ENCODE measurements at places on chromosomes 3 and 15.

GRCh38 chr3:56025326-56025725, 442.9 kb downstream of the ERC2 start:
- no peak for DNase-seq

DNA sequence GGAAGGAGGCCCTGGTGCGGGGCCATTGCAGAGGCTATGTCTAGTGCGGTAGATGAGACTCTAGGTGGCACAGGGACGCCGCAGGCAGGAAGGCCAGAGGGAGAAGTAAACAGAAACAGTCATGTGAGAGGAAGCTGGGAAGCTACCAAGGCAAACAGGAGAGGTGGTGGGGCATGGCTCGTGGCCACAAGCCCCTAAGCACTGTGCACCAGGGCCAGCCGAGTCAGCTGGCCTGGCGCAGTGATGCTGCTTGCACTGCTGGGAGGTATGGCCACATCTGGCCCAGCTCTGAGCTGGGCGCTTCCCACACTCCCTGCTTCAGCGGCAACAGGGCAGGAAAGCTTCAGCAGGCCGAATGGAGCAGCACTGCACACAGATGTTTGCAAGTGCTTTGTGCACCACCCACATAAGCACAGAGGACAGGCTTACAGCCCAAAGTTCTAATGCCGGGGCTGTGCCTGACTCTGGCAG, 76.6 kb downstream of the SRGAP3 start:
- no peak for DNase-seq

DNA sequence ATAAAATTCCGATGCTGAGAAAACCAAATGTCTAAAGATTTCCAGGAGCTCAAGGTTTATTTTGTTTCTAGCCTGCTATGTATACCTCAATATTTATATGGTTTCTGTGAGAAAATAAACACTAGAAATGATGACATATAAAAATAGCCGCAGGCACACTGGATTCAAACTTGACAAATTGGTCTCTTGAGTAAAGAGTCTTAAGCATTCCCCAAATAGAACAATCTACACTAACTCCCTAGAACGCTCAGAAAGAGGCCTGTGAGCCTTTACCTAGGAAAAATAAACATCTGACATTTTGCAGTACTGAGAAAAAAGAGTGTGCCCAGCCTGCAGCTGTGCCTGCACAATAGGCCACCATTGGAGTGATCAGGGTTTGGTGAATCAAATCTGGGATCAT, 75.2 kb downstream of the NEK10 start:
- DNase-seq, result no peak

DNA sequence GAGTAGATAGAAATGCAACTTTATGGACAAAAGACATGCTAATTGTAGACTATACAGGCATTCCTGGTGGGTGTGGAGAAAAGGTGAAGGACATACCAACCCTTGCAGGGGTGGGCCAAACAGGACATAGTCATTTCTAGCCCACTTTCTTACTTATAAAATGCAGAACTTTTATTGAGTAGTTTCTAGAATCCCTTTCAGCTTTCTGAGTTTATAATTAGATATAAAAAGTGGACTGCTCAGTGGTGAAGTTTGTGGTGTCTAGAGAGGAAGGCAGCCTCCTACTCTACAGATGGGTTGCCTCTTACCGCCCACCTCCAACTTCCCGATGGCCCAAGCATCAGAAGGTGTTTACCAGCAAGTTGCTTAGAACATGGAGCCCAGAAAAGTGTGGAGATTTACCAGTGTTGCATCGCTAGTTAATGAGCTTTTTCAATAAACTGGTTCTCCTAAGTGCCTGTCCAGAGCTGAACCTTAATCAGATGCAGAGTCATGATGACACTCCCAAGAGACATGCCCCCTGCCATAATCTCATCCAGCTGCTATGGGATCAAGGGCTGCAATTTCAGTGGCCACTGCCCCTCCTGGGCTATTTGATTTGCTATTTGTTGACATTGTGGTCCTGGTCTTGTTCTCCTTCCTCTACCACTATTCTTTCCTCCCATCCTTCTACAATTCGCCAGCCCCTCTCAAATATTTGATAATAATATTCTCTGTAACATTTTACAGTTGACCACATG, 77.5 kb upstream of the STRIT1 start:
- DNase-seq, result no peak

GRCh38 chr3:159280386-159281191, 478.7 kb downstream of the MFSD1 start:
- no peak for DNase-seq

GRCh38 chr15:50224606-50225005, 40.9 kb downstream of the HDC start:
- peak; percentile 24 for DNase-seq

GRCh38 chr3:129536804-129537203, 6.2 kb upstream of the H1-8 start:
- no peak for DNase-seq

DNA sequence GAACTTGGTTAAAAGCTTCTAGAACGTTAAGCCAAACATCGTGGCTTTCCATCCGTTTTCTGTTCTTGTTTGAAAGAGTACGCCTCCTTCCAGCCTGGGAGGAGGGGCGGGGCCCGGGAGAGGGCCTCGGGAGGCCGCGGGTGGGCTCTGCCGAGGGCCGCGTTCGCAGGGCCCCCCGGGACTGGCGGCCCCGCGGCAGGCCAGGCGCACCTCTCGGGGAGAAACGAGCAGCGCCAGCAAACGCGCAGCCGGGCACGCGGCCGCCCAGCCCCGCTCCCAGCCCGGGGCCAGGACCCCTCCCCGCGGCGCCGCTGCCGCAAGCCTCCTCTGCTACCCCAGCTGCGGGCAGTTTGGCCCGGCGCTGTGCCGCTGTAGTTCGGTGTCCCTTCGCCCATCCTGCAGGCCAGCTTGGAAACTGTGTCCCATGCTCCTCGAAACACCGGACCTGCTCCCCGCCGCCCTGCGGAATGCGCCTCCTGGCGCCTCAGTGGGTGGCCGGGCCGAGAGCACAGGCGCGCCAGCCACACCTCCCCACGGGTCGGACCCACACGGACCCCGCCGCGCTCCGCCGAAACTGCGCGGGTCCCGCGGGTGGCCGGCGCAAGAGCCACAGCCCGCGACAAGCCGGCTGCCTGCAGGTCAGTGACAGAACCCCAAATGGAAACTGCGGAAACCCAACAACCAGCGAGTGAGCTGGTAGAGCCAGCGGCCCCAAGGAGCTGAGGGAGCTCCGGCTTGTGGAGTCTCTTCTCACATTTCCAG, 2.3 kb downstream of the OCA2 start:
- DNase-seq, result no peak

GRCh38 chr3:182905623-182906022, 74.7 kb downstream of the DCUN1D1 start:
- no peak for DNase-seq

DNA sequence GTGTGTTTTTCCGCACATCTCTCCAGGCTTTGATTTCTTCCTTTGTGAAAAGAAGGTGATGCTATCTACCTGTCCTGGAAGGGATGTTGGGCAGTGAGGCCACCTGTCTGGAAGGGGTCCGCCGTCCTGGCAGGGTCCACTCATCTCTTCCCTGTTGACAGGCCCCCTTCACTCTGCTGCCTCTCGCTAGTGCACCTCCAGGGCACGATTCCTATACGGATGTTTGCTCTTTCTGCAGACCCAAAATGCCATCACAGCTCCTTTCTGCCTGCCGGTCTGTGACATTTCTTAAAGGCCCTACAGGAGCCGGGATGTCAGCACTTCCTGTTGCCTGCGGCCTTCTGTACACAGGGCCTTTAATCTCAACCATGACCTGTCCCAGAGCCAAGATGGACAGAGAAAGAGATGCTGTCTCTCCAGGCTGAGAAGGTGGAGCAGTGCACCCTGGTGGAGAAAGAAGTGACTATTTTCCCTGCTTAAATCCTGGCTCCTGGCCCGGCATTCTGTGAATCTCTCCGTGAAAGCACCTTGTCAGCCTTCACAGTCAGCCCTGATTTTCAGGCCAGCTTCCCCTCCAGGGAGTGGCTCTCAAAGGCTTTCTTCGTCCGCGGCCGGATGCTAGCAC, 7.4 kb downstream of the FAM3D start:
- peak; percentile 52 for DNase-seq

DNA sequence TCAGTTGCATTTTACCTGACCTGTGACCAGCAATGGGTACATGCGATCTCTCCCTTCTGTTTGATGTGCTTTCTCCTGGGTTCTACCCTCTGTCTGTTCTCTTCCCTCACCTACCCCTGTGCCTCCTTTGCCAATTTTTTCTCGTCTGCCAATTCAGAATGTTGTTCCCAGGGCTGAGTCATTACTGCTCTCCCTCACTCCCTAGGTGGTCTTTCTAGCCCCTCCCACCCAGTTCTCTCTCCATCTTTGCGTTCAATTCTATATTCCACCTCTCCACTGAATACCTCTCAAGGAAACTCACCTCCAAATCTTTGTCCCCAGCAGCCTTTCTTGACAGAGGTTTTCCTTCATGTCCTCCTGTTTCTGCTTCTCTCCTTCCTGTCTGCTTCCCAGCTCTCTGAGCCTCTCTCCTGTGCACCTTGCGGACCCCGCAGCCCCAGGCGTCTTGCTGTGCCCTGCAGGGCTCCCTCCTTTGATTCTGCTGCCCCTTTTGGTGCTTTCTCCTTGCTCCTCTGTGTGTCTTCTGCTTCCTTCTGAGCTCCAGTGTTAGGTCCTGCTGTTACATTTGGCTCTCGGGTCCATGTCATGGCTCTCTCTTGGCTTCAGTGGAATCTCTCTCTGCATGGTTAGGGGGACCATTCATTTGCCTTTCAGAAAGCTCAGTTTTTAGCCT, 398.2 kb upstream of the TPM1 start:
- peak; percentile 16 for DNase-seq

GRCh38 chr3:127422663-127423375, 135.0 kb upstream of the PRR20G start:
- no peak for DNase-seq

DNA sequence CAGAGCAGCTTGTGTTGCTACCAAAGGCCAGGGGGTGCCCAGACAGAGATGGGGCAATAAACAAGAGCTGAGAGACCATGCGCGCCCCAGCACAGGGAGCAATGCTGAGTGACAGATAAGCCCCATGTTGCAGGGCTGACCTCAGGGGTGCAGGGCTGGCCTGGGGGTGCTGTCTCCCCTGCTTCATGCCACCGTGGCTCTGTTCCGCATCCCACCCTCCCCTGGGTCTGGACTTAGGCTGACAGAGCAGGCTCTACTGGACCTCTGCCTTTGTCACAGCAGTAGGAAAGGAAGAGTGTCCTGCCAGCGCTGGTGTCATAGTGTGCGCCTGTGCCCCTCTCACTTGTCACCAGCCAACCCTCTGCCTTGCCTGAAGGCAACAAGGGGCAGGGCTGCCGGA, 67.4 kb upstream of the IQSEC1 start:
- DNase-seq, result no peak

DNA sequence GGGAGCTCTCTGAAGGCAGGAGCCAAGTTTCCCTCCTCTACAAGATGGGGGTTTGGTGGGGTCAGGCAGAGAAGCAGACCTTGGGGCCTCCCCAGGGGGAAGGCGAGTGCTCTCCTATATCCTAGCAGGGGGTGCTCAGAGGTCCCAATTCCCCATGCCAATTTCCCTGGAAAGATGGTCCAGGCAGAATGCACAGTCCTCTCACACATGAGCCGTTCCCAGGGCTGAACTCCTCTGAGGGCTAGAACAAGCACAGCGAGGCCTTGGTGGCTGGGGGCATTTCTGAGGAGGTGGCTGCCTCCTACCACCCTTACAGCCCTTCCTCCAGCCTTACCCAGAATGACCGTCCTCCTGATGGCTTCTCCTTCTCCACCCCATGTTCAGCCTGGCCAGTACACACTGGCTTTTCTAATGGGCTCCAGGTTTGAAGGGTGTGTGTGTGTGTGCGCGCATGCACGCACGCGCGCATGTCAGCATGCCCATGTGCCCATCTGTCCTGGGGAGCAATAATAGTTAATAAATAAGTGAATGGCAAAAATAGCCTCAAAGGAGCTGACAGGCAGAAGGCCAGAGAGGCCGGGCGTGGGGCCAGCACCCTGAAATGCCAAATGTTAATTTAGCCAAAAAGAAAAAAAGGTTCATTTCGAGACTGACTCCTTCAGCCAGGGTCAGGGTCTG, 24.4 kb downstream of the ADCY5 start:
- DNase-seq, result no peak

DNA sequence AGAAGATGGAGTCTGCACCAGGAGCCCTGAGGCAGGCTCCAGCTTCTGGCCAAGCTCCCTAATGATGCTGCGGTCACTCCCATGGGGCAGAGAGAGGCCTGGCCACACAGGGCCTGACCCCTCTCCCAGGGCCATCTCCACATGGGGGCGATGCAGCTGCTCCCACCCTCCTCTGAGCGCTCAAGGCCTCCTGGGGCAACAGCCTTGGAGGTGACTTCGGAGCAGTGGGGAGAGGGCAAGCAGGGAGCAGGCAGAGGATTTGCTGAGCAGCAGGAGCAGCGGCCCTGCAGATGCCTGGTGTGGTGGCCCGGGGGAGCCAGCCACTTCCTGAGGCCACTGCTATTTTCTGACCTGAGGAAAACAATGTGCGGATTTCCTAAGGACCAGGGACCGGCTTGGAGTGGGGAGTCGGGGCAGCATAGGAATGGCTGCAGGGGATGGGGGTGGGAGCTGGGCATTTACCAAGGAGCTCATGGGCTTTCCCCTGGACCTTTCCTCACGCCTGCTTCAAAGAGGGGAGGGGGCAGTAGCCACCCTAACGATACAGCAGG, 81.6 kb upstream of the RPL32 start:
- no peak for DNase-seq

DNA sequence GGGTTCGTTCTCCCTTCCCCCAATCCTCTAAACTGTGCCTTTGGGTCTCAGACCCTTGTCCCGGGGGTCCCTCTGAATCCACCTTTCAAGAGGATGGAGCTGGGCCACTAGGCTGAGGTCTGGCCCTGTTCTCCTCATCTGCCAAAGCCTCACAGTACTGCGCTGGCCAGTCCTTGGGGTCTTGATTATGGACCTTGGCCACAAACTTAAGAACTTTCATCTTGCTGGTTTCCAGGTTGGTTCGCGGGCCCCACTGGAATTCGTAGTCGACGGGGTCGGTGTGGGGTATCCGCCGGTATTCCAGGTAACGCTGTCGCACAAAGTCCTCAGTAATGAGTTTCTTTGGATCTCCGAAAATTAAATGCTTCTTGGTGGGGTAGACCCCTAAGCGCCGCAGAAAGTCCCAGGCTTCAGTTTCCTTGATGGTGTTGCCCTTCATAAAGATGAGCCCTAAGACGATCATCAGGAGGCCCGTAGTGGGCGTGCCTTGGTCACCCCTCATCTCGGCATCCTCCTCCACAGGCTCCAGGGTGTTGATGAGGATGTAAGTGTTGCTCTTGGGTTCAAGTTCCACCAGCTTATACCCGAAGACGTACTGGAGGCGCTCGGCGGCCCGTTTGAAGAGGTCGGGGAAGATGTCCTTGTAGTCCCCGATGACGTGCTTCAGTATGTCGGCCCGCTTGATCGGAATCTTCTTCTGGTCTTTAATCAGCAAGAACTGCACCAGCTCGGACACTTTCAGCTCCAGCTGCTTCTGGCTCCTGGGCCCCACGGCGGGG, 727 bp downstream of the NSMCE3 start:
- DNase-seq, result peak; percentile 28

Measured in fibroblast of upper back skin (primary cell).